Left forelimb (tissue), 1 donor: ENCODE measurements at places on chromosomes 11 and 22.

DNA sequence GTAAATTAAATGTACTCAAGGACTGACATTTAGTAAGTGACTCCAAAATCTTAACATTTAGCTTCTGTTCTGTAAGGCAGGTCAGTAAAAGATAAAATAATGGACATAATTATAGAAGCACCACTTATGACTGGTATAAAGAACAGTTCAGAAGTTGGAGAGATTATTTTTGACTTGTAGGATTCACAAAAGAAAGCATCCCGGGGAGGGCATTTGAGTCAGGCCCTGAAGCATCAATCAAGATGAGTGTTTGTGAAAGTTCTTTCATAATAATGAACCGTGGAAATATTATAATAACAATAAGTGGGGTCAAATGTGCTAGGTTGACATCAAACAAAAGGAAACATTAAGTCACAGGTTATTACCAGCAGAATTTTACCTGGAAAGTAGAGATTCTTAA is 201.9 kb downstream of the DDX10 start:
- DNase-seq, result no peak

GRCh38 chr22:30968015-30968923 is at the start of gene MORC2:
TSS of gene MORC2 (minus strand) at chr22:30968774. CDS start at chr22:30967889, 885 bp downstream.
- DNase-seq, result no peak

DNA sequence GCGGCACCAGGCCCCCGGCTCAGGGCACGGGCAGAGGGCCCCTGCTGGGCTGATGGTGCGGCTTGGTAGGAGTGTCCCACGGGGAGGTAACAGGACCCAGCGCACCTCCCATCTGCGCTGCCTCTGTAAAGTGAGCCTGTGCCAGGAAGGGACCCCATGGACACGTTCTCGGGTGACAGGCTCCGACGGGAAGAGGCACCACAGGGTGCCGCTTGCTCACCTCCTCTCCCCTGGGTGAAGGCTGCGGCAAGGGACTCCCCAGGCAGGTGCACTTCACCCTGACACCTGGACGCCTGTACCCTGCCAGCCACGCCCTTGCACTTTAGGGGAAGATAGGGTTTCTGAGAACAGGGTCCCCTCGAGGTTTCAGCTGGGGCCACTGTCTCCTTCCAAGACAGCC is 48.1 kb downstream of the SHANK2 start:
- DNase-seq, result no peak

GRCh38 chr11:35403765-35404387 is 15.5 kb downstream of the SLC1A2 start:
- no peak for DNase-seq

DNA sequence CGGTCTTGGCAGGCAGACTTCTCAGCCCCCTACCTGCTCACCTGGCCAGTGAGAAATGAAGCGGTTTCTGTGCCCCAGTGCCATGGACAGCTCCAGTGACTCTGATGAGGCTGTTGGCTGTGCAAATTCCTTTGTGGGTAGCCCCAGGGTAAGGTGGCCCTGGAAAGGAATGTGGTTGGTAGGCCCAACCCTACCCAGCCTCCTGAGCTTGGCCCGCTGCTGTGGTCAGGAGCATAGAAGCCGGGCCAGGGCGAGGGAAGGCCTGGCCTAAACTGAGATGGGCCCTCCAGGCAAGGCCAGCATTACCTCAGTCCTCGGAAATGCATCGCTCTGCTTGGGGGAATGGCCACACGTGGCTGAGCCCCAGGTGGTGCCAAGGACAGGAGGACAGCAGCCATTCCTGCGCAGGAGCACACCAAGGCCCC is 16.9 kb downstream of the DAGLA start:
- no peak for DNase-seq

DNA sequence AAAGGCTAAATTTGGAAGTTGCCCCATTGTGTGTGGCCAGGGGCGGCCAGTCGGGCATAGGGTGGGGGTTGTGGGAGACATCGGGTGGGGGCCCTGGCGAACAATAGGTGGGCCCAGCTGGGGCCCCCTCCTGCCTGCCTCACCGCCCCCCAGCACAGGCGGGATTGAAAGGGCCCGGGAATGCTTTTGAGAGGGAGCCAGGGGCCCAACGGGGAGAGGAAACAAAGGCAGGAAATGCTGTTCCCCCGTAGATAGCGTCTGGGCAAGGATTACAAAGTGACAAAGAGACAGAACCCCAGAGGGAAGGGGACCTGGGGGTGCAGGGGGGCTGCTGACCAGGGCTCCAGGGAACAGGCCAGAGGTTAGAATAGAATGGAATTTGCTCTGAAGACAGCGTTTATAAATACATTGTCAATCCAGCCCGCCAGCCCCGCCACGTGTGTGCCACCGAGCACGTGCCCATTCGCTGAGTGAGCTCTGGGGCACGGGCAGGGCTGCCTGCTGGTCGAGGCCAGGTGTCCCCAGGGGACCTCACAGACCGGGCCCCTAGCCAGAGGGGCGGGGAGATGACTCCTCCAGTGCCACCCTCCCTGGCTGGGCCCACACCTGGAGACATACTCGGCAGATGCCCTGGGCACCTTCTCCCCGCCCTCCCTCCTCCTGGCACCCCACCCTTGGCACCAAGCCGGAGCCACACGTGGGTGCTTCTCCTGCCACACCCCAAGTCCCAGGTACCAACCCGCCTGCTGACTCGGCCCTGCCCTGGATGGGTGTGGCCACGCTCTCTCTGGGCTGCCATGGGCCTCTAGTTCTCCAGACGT is 9.7 kb downstream of the PDGFB start:
- no peak for DNase-seq
